ENCODE measurements at places on chromosomes 12 and 14. TPM values are rescaled to one million over a fixed set of nuclear protein-coding genes. Genes with fewer than 3 reads are reported as not detected.

The PRB2 gene
- not detected for total RNA-seq

The KRT73 gene
- total RNA-seq = not detected

The SERPINA10 gene
- not detected for total RNA-seq

The PCED1B gene
- total RNA-seq = 22.6 TPM

The SLC24A4 gene
- total RNA-seq = 0.07 TPM

The ULK1 gene
- total RNA-seq = 26.8 TPM

The FKBP4 gene
- total RNA-seq = 103 TPM

The GAS2L3 gene
- total RNA-seq = 6.2 TPM

The KRT6C gene
- not detected for total RNA-seq

The CD163 gene
- not detected for total RNA-seq

The NPFF gene
- not detected for total RNA-seq

The SDR9C7 gene
- not detected for total RNA-seq

The RTL1 gene
- 0.15 TPM for total RNA-seq

The SLC38A4 gene
- 0.08 TPM for total RNA-seq

The MANSC4 gene
- not detected for total RNA-seq

The CCDC184 gene
- total RNA-seq = 3.2 TPM

The MORN3 gene
- 0.32 TPM for total RNA-seq

The CLEC4D gene
- not detected for total RNA-seq

The TIMM9 gene
- 71.7 TPM for total RNA-seq

The NRXN3 gene
- 1.1 TPM for total RNA-seq

The ARG2 gene
- 1.9 TPM for total RNA-seq

The PLEKHD1 gene
- 0.03 TPM for total RNA-seq

The TPH2 gene
- total RNA-seq = not detected

The SYNE3 gene
- total RNA-seq = 0.38 TPM

The KLRC2 gene
- total RNA-seq = 1.9 TPM

The ITGA7 gene
- 1.0 TPM for total RNA-seq

The SLCO1B1 gene
- total RNA-seq = 0.39 TPM

The PLBD1 gene
- total RNA-seq = 5.9 TPM

The HSP90B1 gene
- 575 TPM for total RNA-seq

All from A549 treated with Mapracorat at 1 μM for 4 hours (cell line).